ENCODE measurements at places on chromosomes 3 and 15.

- no peak for DNase-seq
Observed at GRCh38 chr3:72191209-72191960, 406.4 kb upstream of the PROK2 start.

DNA sequence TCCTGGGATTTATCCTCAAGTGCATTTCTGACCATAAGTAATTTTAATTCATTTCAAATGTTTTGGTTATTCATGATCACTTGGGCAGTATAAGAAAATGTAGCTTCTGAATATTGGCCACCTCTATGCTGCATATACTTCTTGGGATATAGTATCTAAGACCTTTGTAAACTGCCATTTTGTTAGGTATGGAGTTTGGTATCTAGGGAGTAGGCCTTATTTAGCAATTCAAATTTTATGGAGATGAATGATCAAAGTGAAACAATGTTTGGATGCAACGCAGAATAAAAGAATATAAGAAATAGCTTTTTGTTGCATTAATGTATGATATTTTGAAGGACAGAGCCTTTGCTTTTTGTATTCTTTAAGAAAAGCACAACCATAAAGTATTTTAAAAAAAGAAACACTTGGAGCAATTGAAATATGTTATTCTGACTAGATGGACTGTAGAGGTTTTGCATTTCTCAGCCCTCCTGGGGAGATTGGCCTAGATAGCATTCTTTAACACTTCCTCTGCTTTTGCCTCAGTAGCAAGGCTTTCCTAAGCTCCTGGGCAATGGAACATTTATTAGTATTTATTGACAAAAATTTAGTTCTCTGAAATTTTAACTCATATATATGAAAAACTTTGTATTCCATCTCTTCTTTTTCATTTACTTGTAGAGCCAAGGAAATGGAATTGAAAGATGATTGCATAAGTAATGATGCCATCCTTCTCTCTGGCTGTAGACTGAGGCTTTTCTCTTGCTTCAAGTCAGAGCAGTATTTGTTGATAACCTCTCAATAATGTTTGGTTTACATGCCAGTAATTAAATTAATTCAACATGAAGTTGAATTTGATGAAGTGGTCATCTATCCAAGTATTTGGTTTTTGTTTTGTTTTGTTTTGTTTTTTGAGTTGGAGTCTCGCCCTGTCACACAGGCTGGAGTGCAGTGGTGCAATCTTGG lies 61.8 kb upstream of the UTS2B start:
- no peak for DNase-seq

- no peak for DNase-seq
Observed at GRCh38 chr15:43429687-43430086, 58.8 kb downstream of the TUBGCP4 start.

GRCh38 chr3:54356261-54357045 lies 234.1 kb downstream of the CACNA2D3 start:
- DNase-seq = no peak

DNA sequence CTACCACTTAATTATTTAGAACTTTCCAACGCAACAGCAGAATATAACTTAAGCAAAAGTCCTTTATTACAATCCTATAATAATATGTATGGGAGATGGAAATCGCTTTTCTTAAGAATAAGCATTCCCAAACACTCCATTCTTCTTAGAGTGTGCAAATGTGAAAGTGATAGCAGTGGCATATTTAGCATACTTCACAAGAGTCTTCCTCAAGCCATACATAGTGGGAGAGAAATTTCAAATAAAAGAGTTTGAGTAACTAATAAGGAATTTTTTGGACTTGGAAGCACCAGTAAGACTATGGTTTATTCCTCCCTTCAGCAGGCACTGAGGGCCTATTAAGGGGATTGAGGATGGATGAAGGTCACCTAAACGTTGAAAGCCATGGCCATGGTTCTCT lies 22.1 kb upstream of the BNC1 start:
- no peak for DNase-seq

- no peak for DNase-seq
Observed at GRCh38 chr3:39205919-39206516, 13.6 kb upstream of the XIRP1 start.

DNA sequence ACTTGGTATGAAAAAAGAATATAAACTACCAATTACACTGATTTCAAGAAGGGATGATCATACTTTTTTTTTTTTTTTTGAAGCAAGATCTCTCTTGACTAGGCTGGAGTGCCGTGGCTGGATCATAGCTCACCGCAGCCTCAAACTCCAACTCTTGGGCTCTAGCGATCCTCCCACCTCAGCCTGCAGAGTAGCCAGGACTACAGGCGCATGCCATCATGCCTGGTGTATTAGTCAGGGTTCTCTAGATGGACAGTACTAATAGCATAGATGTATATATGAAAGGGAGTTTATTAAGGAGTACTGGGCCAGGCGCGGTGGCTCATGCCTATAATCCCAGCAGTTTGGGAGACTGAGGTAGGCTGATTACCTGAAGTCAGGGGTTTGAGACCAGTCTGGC lies 11.5 kb upstream of the SEC11A start:
- no peak for DNase-seq

- DNase-seq = no peak
Observed at GRCh38 chr15:86558252-86558651, 478.6 kb downstream of the AGBL1 start.

- no peak for DNase-seq
Observed at GRCh38 chr3:118688396-118688884, 346.2 kb downstream of the IGSF11 start.

DNA sequence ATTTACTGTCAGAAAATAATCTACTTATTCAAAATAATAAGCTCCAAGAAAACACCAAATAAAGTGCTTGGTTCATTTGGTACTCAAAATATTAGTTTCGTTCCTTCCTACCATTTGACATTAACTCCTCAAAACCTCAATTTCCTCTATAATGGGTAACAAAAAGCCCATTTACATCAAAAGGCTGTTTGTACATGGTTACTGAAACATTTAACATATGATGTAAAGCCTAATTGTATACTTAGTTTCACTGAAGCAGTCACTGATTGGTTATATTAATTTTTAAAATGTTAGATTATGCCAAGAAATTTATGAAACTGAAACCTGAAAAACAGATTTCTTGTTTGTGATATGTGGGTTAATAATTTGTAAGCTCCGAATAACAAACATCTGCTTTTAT lies 14.7 kb downstream of the XRN1 start:
- DNase-seq = no peak

GRCh38 chr3:42517117-42517516 lies 14.7 kb downstream of the VIPR1 start:
- DNase-seq = no peak

GRCh38 chr3:179098388-179099077 lies 26.9 kb upstream of the ZMAT3 start:
- DNase-seq = no peak

Measured in HFF-Myc (cell line).